ENCODE measurements at places on chromosomes 5 and 9.

DNA sequence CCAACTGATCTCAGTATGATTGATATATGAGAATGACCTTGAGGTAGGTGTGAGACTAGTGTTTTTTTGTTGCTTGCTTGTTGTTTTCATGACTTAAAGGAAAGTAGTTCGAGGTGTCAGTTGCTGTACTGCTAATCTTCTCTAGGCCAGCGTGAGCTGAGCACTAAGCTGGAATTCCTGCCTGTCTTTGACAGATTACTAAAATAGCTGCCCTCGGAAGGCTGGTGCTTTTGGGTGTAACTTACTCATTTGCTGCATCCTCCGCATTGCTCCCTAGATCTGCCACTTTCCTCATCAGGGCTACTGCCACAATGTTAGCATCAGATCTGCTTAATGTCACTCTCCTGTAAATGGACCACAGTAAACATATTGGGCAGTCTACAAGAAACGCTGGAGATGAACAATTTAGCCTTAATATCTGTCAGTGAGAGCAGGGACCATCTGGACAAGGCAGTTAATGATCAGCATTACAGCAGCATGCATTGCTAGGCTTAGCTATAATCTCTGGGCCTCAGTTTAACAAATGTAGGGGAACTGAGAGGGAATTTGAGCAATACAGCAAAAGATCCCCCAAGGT is 106.6 kb upstream of the CDH6 start:
- no peak for DNase-seq

- DNase-seq = no peak
Observed at GRCh38 chr9:78238046-78239038, 2.5 kb downstream of the CEP78 start.

GRCh38 chr5:454936-455335 is 12.0 kb downstream of the EXOC3 start:
- peak; percentile 45 for DNase-seq

- peak; percentile 77 for DNase-seq
Observed at GRCh38 chr9:114538241-114538640, 33.0 kb upstream of the WHRN start.

GRCh38 chr9:112624711-112625707 is 92.9 kb downstream of the INIP start:
- no peak for DNase-seq

DNA sequence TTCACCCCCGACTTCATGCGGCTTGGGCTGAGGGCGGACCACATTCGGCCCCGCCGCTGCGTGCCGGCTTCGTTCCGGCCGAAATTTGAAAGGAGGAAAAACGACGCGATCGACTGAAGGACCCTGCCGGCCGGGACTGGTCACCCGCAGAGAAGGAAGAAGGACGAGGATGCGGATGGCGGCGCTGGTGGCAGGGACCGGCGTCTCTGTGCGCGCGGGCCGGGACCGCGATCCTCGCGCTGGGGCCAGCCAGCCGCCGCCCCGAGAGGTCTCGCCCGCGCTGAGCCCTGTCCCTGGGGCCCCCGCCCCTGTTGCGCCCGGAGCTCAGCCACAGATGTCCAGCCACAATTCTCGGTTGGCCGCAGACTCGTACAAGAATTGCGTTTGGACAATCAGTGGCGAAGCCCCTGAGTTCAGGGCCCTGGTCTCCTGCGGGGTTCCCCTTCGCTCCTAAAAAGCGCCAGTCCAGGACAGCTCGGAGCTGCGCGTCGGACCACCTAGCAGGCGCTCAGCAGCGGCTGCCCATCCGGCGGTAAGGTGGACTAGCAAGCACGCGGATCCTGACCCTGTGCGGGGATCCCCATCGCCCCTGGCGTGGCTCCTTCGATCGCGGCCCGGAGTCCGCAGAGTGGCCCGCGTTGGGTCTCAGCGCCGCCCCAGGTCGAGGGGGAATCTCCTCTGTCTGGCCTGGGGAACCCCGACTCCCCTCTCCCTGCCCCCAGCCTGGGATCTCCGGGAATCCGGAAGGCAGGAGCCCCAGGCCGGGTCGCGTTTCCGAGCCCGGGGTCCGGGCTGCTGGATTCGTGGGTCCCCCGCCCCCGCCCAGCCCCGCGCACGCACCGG is 21.3 kb downstream of the URM1 start:
- no peak for DNase-seq

DNA sequence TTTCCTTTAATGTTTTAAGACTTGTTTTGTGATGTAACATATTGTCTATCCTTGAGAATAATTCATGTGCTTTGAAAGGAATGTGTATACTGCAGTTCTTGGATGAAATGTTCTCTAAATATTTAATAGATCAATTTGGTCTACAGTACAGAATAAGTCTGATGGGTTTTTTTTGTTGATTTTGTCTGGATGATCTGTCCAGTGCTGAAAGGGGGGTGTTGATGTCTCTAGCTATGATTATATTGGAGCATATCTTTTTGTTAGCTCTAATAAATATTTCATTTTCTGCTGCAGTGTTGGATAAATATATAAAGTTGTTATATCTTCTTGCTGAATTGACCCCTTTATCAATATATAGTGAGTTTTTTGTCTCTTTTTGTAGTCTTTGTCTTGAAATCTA is 269.9 kb upstream of the TUSC1 start:
- no peak for DNase-seq

DNA sequence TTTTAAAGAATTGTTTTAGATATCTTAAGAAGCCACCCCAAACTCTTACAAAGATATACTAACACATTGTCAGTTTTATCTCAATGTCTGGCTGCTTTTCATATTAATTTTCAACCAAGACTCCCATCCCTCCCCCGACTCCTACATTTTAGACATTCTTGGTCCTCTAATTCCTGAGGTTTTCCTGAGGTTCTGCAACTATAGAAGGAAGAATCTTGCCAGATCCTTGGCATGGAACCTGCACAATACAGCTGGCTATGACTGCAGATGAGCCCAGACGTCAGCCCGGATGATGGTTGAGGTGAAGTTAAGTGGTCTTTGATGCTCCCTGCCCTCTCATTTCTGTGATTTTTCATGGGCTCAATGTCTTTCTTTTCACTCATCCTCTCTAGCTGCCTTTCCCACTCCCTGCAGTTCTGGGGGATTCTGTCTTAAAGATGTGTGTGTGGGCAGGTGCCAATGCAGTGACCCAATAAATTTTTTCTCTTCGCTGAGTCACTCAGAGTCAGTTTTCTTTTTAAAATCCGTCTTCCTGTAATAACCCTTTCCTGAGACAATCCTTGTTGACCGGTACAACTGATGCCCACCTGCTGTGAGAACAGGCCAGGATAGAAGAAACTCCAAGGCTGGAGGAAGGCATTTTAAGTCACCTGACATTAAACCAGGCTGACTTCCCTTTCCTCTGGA is 237.8 kb upstream of the GAS1 start:
- no peak for DNase-seq

- no peak for DNase-seq
Observed at GRCh38 chr5:135042595-135042994, 8.6 kb upstream of the PITX1 start.

GRCh38 chr5:116905885-116906284 is 331.3 kb upstream of the SEMA6A start:
- DNase-seq = no peak

- DNase-seq = no peak
Observed at GRCh38 chr5:119706049-119706448, 76.7 kb downstream of the FAM170A start.

- DNase-seq = no peak
Observed at GRCh38 chr5:74491586-74491985, 148.9 kb downstream of the ENC1 start.

DNA sequence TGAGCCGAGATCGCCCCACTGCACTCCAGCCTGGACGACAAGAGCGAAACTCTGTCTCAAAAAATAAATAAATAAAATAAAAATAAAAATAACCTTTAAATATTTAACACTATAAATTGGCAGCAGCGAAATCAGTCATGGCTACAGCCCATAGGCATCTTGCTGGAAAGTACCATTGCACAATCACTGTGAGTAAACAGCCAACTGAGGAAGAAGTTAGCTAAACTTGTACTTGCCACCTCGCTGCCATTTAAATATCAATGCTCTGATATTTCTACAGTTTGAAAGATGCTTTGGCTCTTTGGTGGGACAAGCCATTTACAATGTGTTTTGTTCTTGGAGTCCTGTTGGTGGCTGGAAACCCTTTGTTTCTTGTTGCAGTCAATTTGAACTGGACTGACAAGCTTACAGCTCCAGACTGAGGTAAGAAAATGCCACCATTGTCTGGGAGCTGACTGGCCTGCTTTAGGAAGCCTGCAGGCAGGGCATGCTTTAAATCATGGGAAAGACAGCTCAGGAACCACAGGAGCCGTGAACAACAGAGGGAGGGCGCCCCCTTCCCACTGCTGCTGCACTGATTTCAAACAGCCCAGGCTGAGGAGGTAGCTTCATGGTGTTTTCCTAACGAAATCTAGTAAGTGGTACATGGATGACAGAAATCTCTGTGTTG is 322.8 kb upstream of the RFX3 start:
- no peak for DNase-seq
